ENCODE measurements at places on chromosomes 3 and 15.
A peak's percentile ranks its signal among the peaks of the same experiment; 100 is the strongest.

DNA sequence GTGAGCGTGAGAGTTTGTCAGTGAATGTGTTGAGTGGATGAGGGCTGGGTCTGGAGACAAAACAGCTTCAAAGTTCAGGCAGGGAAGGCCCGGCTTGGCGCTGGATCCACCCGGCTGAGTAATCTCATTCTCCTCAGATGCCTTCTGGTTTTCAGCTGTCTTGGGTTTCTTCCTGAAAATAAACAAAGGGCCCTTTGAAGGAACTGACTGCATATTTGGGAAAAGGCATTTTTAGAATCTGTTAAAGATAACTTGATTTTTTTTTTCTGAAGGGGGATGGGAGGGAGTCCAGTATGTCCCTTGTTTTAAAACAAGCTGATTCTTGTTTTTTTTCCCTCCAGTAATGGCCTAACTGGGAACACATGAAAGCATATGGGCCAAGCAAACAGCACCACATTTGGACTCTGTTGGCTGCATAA, 86.4 kb downstream of the TIGIT start:
- DNase-seq: peak; percentile 82

GRCh38 chr15:38526158-38526557, 38.5 kb downstream of the RASGRP1 start:
- DNase-seq: no peak

DNA sequence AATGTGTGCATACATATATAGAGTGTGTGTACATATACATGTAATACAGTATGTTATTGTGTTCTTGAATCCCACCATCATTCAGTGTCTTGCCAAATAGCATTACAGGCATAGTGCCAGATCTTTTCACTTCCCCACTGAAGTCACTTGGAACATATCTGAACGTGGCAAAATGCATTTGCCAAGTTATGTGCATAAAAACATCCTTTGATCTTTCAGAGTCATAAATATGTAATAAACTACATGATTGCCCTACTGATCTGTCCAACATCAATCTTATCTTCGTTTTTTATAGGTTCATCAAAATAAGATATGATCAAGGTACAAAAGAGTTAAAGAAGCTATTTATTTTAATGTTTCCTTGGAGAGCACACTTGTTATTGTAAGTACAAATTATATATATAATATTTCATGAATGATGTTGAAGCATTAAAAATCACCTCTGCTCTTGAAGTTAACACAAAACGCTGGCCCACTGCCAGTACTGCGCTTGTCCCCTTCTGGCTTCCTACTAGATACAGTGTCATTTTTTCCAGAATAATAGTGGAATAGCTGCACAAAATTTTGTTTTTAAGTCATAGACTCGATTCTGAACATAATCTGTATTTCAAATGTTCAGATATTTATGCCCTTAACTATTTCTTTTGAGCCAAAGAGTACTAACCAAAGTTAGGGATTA, 549.5 kb upstream of the ARRDC4 start:
- no peak for DNase-seq

- no peak for DNase-seq
Observed at GRCh38 chr3:148439254-148439822, 258.4 kb upstream of the AGTR1 start.

DNA sequence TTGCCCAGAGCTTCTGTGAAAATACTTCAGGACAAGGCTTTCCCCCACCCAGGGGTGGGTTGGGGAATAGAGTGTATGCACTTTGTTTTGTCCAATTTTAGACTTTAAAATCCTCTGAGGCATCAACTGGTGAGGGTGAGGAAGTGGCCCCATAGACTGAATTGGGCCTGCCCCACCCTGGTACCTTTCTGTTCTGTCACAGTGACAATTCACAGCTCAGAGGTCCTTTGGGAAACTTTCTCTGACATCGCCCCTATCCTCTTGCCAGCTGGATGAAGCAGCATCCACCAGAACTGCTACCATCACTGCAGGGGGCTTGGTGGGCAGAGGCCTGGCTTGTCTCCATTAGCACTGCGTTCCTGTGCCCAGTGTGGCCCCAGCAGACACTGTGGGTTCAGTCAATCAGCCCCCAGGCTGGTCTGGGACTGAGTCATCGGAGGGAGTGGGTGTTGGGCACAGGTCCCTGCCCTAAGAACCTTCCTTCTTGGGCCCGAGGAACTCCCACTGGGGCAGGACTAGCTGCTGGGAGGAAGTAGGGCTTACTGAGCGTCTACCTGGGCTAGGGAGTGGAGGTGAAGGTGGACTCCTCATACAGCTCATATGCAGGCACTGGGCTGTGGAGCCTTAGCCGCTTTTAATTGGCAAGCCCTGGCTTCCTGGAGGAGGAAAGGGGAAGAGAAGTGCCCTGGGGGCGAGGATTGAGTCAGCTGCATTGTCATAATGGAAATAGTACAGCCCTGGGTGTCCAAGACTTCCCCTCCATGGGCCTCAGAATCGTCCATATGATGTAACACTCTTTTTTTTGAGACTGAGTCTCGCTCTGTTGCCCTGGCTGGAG, 1.5 kb upstream of the PPM1M start:
- no peak for DNase-seq

GRCh38 chr3:158489181-158489580, 81.8 kb upstream of the MLF1 start:
- no peak for DNase-seq

All from heart left ventricle (tissue), 16 donors.